CD8-positive, alpha-beta T cell (primary cell): ENCODE measurements at places on chromosomes 6 and 20. TPM values are rescaled to one million over a fixed set of nuclear protein-coding genes. Genes with fewer than 3 reads are reported as not detected.

GRCh38 chr6:14754751-14755513 is 490.9 kb upstream of the JARID2 start:
- no peak for DNase-seq

DNA sequence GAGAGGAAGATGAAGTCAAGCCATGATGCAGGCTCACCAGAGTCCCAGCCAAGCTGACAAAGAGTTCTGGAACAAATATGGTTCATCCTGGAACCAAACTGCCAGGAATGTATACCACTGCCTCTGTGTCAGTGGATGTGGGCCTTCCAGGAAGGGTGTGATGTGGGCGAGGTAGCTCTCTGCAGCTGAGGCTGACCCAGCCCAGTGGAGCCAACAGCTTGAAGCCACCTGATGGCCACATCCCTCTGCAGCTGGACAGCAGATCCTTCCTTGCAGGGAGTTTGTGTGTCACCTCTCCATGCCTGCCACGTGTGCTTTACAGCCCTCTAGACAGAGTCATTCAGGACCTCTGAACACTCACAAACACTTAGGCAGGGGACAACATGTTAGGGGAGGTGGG is 142.0 kb upstream of the RIN2 start:
- no peak for DNase-seq

DNA sequence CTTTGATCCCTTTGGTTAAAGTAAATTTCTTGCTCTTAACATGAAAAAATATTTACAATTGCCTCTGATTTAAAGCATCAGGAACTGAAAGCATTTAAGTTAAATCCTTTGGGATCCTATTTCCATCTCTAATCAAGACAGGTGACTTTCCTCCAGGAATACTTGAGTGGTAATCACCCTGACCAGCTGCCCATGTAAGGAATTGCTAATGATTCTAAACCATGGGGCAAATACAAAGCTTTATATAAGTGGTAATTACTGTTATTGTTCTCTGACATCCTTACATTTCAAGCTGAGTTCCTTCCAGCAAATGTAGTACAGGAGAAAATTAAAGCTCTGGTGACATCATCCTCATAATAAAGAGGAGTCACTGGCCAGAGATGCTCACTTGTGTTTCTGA is 100.6 kb downstream of the CRYBG1 start:
- no peak for DNase-seq

DNA sequence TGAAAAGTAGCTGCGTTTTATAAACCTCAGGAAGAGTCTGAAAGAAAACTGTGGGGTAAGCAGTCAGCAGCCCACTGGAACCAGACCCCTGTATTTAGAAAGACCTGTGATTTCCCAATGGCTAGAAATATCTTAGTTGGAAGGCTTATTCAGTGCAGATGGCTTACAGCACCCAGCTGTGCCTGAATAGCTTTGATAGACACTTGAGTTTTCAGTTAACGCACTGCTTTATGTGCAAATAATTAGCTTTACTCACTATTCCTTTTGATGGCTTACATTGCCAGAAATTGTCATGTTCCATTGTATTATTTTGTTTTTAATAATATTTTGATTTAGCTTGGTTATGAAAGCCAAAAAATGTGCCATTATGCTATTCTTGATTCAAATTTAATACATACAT is 465.3 kb upstream of the SYNCRIP start:
- no peak for DNase-seq

GRCh38 chr6:40762981-40763380 is 175.8 kb upstream of the LRFN2 start:
- DNase-seq, result no peak

DNA sequence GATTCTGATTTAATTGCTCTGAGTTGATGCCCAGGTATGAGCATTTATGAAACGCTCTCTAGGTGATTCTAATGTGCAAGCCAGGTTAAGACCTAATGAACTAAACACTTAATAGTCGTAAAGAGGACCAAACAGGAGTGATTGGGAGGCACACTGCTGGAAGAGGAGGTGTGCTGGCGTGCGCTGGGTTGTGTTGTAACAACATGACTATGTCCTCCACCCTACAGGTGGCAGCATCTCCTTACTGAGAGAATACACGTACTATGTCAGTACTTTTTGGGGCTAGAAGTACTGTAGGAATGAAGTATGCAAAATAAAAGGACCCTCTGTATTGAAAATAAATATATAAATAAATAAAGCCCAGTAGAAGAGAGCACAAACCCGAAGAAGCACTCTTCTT is 11.9 kb downstream of the C6orf89 start:
- no peak for DNase-seq

DNA sequence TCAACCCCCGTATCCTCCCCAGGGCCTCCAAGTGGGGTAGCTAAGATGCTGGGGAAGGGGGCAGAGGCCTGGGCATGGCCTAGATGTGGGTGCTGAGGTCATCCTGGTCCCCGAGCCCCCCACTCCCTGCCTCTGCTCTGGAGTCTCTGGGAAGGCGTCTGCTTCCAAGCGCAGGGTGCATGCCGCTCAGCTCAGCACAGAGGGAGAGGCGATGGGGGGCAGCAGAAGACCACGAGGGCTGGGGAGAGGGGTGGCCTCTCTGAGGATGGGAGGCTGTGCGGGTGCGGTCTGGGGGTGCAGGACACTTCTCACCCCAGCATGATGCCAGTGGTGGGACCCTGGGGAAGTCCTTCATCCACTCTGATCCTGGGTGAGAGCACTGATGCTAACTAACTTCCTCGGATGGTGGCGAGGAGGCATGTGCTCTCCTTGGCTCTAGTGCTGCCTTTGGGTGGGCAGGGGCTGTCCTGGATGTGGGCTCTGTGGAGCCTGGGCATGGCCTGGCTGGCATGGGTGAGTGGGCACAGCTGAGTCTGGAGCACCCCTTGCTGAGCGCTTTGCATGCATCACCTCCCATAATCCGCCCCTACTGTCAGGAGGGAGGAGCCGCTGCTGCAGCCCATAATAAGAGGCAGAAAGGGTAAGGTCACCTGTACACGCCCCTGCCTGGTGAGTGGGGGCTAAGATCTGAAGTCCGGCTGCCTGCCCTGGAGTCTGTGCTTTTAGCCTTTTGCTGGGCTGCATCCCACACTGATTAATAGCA is 34.7 kb downstream of the EFCAB8 start:
- DNase-seq, result no peak

Gene GPRC6A
- not detected for total RNA-seq

Gene GJA1
- not detected for total RNA-seq

Gene RIPOR3
- not detected for total RNA-seq

Gene LY6G6D
- not detected for total RNA-seq

Gene MARCKS
- total RNA-seq, result 0.35 TPM

Gene LTB
- total RNA-seq, result 180 TPM

Gene SLC44A4
- not detected for total RNA-seq

Gene CRISP2
- total RNA-seq, result not detected
